ENCODE measurements at places on chromosomes 12 and 14.

DNA sequence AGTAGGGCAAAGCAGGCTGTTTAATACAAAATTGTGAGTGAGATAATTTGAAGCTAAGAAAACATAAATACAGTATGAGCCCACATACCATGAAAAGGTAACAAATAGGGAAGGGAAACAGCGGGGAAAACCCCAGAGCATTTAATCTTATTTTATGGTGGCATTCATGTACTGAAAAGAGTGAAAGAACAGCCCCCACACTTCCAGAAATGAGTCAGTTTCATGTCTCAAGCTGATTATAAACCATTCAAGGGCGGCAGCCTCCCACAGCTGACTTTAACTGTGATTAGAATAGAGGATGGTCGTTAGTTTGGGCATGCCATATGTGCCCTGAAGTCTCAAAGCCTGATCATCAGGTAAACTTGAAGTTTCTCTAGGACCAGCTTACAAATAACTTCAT, 64.5 kb downstream of the FOXG1 start:
- DNase-seq = peak; percentile 9

DNA sequence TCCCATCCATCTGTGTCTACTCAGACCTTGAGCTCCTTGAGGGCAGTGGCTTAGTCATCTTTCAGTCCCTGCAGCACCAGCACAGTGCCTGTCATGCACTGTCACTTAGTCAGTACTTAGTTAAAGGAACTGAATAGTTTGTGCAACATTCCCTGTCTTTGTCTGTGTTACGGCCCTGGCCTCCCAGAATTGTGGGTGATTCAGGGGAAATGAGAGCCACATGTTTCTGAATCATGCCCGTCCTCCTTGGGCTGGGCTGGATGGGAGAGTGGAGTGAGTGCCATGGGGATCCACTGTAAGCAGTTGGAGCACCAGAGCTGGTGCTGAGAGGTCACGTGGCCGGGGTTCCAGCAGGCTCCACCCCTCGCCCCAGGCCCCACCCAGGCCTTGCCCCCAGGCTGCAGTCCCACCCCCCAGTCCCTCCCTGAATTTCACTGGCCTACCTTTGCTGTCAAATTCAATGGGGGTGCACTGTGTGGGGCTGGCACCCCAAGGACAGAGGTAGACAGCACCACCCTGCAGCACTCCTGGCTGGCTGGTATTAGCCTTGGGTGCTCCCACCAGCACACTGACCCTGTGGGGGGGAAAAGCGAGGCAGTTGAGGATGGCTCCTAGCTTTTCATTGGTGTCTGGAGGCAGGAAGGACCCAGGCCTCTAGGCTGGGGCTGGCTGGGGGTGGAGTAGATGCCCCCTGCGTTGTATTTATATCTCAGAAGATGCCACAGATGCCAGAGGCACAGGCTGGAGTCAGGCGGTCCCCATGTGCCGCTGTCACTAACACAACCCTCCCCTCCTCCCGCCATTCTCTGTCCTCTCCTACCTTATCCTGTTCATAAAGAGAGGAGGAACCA, 7.5 kb downstream of the ITGA5 start:
- peak; percentile 95 for DNase-seq

DNA sequence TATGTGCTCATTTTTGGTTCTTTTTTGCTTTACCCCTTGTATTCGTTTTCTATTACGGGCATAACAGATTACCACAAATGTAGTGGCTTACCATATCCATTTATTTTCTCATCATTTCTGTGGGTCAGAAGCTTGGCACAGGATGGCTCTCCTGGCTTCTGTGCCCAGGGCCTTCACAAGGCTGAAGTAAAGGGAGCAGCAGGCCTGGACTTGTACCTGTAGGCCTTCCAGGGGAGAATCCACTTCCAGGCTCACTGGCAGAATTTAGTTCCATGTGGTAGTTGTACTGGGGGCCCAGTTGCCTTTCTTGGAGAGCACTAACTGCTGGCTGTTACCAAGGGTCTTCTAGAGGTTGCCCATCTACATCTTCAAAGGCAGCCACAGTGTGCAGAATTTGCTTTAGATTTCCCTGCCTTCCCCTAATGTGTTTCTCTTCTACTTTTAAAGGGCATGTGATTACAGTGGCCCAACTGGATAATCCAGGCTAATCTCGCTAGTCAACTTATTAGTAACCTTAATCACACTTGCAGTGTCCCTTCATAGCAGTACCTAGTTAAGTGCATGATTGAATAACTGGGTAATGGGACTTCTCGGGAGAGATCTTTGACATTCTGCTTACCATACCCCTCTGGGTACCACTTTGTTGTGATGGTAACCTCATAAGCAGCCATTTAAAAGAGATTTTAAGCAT, 67.0 kb downstream of the CRADD start:
- no peak for DNase-seq

GRCh38 chr14:96268431-96269358, 12.7 kb downstream of the BDKRB1 start:
- DNase-seq = peak; percentile 88

GRCh38 chr12:15729097-15729496, 60.1 kb downstream of the EPS8 start:
- DNase-seq = no peak

DNA sequence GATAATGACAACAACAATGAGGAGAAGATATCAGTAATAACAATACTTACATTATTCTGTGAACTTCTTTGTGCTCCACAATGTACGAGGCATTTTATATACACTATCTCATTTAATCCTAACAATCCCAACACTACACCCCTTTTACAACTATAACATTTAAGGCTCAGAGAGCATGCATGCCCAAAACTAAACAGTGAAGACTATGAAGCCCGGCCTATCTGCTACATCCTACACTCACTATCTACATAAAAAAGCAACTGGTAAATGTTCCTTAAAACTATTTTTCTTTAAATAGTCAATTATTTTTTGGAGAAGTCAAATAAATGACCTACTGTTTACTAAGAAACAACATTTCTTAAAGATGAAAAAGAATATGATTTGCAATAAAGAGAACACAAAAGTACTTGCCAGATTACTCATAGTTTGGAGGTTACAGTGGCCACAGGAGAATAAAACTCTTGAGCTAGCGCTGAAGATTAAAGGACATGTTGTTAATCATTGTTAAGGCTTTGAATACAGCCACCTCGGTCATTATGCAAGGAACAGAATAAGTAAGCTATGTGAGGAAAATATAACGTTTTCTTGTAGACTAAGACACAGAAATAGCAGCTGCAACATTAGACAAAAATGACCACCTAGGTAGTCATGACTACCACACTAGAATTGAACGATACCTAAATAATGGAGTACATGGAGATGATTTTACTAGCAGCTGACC, 56.7 kb downstream of the EPS8 start:
- peak; percentile 71 for DNase-seq

DNA sequence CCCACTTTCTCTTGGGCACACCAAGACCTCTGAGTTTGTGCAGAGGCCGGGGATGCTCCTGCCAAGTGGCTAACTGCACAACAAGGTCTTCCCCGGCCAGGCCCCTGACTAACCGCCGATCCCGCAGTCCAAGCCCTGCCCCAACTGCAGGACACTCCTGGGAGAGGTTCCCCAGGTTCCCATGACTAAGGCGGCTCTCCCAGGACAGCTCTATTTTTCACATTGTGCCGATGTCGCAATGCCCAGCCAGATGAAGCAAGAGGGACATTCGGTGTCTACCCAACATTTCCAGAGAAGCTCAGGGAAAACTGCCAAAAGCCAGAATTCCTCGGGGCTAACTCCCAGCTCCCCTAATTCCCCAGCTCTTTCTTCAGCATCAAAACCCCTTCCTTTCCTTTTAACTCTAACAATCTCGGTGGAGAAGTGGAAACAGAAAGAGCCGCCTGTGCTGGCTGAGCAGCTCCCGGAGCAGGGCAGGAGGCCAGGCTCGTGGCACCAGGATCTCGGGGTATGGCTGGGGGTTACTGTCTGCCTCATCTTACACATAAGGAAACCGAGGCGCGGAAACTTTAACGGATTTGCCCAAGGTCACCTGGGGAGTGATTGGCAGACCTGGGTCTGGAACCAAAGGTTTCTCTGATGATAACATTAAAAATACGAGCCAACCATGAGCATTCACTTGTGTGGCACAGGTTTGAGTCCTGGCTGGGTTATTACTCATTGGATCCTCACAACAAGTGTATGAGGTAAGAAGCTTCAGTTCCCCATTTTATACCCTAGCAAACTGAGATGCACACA, 318.2 kb downstream of the BCL11B start:
- peak; percentile 81 for DNase-seq

- DNase-seq = no peak
Observed at GRCh38 chr14:98633380-98633779, 638.6 kb downstream of the BCL11B start.

GRCh38 chr12:112185093-112185923, 59.9 kb downstream of the TRAFD1 start:
- no peak for DNase-seq

DNA sequence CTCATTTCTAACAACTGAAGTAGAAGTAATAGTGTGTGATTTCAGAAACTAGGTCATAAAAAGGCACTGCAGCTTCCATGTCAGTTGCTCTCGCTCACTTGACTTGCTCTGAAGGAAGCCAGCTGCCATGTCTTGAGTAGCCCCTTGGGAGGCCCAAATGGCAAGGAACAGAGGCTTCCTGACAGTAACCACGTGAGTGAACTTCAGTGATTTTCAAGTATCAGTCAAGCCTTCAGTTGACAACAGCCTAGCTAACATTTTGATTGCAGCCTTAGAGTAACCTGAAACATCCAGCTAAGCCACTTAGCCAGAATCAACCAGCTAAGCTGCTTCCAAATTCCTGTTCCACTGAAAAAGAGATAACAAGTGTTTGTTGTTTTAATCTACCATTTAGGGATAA, 26.7 kb downstream of the TOGARAM1 start:
- DNase-seq = no peak

DNA sequence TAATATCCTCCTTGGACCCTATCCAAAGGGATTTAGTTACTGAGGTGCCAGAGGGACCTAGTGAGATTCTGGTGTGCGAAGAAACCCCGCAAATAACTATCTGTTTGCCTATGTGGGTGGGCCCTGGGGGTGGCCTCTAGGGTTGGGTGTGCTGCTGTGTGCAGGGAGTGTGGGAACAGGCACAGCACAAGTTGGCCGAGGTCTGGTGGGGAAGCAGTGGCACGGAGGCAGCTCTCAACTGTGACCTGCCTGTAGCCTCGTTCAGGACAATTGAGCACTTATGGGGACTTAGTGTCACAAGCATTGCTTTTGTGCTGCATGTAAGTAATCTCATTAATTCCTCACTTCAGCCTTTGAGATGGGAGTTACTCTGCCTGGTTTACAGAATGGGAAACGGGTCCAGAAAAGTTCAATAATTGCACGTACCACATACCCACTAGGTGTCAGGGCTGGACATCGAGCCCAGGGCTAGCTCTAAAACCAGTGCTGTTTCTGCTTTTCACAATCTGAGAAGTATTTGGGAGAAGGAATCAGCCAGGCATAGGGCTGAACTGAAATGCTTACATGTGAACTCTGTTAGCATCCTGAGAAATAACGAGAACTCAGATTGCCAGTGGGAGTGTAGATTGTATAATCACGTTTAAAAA, 58.8 kb downstream of the TECPR2 start:
- DNase-seq = no peak

DNA sequence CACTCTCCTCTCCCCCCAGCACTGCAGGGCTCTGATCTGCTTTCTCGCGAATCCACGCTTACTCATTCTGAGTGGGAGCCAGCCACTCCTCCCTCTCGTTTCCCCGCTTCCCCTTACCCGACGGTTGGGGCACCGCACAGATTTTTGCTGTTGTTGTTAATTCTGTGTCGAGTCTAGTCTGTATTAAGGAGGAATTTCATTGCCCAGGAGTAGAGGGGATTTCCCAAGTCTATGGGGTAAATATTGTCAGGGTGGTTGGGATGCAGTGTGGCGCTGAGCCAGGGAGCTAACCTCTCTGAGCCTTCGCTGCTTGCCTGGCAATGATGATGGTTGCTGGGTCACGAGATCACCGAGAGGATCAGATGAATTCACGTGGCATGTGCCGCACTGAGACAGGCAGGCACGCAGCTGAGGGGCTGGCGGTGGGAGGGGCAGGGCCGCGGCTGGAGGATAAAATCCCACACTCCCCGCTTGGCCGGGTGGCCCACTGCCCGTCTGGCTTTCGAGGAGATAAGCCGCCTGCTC, 18.5 kb downstream of the NCOR2 start:
- DNase-seq = no peak

DNA sequence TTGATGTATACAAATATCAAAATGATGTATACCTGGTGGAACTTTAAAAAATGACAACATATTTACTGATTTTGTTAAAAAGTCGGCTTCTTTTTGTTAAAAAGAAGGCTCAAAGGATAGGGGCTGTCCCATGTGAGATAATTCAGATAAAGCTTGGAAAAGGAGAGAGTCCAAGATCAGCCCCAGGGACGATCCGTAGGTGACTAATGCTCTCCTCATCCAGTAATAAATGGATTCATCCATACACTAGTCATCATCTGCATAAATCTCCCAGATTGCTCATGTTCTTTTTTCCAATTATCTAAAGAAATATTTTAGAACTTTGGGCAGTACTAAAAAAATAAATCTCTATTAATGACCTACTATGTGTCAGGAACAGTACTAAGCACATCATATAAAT, 23.4 kb upstream of the FSCB start:
- DNase-seq = no peak

- no peak for DNase-seq
Observed at GRCh38 chr14:91330096-91330696, 85.7 kb upstream of the GPR68 start.

DNA sequence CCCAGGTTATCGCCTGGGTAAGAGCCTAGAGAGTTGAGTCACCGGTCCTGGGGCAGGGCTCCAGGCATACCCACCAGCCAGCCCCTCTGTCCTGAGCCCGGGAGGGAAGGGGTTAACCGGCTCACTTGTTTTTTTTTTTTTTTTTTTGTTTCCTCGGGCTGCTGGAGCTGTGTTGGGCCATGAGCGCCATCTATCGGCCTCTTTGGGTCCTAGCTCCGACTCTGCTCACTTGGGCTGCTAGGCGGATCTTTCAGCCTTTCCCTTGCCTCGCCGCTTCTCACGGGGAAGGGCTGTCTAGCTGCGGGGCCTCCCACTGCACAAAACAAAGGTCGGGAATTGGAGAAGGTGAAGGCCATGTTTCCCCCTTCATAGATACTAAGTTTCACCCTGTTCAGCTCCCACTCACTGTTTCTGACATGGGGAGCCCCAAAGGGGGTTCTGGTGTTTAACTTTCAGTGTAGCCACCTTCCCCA, 2.8 kb upstream of the SMUG1 start:
- peak; percentile 79 for DNase-seq

- DNase-seq = no peak
Observed at GRCh38 chr12:106020736-106021135, 118.0 kb downstream of the NUAK1 start.

GRCh38 chr12:103997286-103997900, 31.7 kb downstream of the TDG start:
- no peak for DNase-seq

DNA sequence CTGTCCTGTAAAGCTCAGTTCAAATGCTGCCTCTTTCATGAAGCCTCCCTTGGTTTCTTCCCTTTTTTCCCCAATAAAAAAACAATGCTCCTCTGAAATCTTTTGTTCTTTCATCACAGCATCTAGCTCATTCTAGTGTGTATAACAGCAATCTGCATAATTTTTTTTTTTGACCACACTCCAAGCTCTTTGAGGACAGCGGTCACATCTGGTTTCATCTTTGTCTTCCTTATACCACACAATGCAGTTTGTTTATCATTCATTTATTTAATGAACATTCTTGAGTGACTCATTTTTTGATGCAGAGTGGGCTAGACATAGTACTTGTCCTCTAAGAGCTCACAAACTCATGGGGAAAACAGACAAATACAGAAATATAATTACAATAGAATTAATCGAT, 7.3 kb downstream of the GNG2 start:
- peak; percentile 72 for DNase-seq

All from M059J (cell line).